ENCODE measurements at places on chromosomes 2 and 18.

DNA sequence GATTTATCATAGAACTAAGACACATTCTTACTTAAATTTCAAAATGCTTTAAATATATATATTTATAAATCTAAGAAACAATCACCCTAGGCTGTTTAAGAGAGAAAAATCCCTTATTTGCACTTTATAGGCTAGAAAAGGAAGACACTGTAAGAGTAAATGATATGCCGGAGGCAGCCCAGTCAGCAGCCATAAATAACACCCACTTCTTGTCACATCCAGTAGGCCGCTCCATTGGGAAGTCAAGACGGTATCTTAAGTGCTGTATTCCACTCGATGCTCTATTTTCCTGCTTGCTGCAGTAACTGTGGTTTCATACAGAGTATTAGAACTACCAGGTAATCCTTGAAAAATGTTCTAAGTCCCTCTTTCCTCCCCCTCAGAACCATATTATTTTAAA is 57.9 kb downstream of the ABCA12 start:
- no peak for ATAC-seq

- ATAC-seq = no peak
Measured at GRCh38 chr2:48929571-48930301, 174.2 kb upstream of the LHCGR start.

DNA sequence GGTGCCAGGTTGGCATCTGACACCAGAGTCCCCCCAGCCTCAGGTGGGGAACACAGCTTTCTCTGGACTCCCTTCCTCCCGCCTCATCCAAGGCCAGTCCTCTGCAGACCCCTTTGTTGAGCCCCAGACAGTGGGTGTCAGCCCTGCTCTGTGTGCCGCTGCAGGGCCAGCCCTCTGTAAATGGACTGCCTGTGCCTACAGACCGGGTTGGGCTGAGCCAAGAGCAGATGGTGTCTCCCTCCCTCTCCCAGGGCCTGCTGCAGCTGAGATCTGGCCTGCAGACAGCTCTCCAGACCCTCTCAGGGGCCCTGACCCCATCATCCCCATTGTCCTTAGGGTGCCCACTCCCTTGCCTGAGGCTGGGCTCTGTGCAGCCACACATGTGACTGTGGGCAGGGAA is 160.8 kb downstream of the KLHL29 start:
- ATAC-seq = no peak

DNA sequence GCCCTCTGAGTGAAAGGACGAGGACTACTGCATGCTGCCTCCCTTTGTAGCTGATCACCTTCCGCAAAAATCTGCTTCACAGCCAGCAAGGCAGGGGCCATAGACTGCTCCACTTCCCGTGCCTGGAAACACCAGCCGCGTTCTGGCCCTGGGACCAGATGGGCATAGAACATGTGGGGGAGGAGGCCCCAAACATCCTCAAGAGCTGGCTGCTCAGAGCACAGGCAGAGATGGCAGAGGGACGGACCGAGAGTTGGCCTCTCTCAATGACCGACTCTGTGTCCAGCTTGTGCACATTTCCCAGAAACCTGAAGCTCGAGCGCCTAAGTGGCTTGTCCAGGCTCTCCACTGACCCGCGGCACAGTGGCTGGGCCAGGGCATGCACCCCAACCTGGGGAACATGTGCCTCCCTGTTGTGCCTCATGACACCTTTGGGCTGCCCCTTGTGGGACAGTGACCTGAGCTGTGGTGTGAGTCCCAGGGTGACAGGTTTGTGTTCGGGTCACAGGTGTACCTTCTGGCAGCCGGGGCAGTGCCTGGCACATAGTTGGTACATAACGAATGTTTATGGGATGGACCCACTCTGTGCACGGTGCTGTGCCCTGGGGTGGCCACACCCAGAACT is 9.1 kb downstream of the KCNF1 start:
- ATAC-seq = no peak

GRCh38 chr2:201482543-201482942 is 31.0 kb downstream of the STRADB start:
- ATAC-seq = no peak
